ENCODE measurements at places on chromosomes 7 and 10. TPM values are rescaled to one million over a fixed set of nuclear protein-coding genes. Genes with fewer than 3 reads are reported as not detected.

- H3K4me3 ChIP-seq, result no peak overlapping the region
- H3K27ac ChIP-seq, result no peak overlapping the region
- DNase-seq, result no peak
- peaks cover 10% of the 10 kb centered on the region for H3K4me1 ChIP-seq
- no peaks in the 10 kb centered on the region for H3K36me3 ChIP-seq
Observed at GRCh38 chr7:50368366-50368765, 63.9 kb downstream of the IKZF1 start.

- no peak overlapping the region for H3K4me3 ChIP-seq
- H3K27ac ChIP-seq, result no peak overlapping the region
- H3K27me3 ChIP-seq, result no peaks in the 10 kb centered on the region
- H3K4me1 ChIP-seq, result no peaks in the 10 kb centered on the region
- DNase-seq, result no peak
Observed at GRCh38 chr10:28963539-28964221, 286.4 kb downstream of the BAMBI start.

DNA sequence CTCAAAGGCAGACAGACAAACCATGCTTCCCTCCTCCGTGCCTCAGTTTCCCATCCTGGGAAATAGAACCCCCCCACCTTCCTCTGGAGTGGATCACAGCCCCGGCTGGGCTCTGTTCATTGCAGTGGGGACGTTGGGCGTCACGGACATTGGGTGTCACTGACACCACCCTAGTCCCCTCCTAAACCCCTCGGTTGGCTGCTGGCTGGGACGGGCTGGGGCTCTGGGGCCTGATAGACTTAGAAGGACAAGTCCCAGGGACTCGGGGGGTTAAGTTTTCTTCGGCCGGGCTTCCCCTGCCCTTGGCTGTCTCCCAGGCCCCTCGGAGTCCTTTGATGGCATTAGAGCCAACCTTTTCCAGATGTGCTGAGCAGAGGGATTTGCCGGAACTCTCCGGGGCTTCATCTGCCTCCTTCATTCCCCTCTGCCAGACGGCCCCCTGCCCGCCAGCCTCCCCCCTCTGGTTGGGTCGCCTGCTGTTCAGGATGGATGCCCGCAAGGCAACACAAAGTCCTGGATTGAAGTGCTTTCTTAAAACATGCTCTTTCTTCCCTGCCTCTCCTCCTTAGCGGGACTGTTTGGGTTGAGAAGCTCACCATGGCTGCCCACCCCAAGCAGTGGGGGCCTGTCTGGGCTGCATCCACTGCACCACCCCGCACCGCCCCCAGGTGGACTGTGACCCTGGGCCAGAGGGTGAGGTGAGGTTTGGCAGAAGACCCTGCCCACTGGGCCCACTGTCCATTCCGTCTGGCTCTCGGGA is 73.0 kb downstream of the COL26A1 start:
- H3K27ac ChIP-seq, result no peak overlapping the region
- H3K36me3 ChIP-seq, result no peaks in the 10 kb centered on the region
- H3K27me3 ChIP-seq, result peaks cover 41% of the 10 kb centered on the region
- no peak for DNase-seq
- H3K4me3 ChIP-seq, result no peak overlapping the region
- no peaks in the 10 kb centered on the region for H3K4me1 ChIP-seq

- H3K4me1 ChIP-seq, result peaks cover 38% of the 10 kb centered on the region
- H3K27me3 ChIP-seq, result no peaks in the 10 kb centered on the region
- no peaks in the 10 kb centered on the region for H3K36me3 ChIP-seq
- H3K4me3 ChIP-seq, result peak overlapping the region; percentile 86
Observed at GRCh38 chr7:135510592-135511183, 786 bp upstream of the CNOT4 start.

DNA sequence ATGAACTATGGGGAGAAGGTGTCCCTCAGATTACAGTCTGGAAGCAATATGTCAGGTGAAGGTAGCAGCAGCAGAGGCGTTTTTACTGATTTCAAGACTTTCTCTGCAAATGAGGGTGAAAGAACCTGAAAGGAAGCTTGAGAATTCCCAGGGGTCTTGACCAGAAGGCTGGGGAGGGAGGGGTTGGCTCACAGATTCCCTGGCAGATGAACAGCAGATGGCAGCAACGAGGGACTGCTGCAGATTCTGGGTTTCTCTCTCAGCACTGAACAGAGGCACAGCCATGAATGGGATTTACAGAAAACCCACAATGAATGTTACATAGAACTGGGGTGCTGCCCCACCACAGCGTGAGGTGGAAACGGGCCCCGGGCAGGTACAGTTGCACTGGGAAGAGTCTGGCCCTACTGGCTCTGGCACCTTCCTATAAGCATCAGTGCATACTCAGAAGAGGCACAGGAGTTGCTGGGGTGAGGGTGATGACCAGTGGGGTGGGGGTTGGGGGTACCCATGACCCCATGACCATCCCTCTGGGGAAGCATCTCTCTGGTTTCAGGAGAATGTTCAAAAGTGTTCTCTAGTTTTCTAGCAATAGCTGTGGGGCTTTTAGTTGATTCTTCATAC is 317.8 kb downstream of the SH2D4B start:
- no peak overlapping the region for H3K4me3 ChIP-seq
- DNase-seq, result peak; percentile 3

GRCh38 chr7:3025616-3026015 is 18.1 kb downstream of the CARD11 start:
- no peaks in the 10 kb centered on the region for H3K4me1 ChIP-seq
- no peaks in the 10 kb centered on the region for H3K36me3 ChIP-seq
- no peak for DNase-seq
- no peaks in the 10 kb centered on the region for H3K27me3 ChIP-seq
- H3K27ac ChIP-seq, result no peak overlapping the region

DNA sequence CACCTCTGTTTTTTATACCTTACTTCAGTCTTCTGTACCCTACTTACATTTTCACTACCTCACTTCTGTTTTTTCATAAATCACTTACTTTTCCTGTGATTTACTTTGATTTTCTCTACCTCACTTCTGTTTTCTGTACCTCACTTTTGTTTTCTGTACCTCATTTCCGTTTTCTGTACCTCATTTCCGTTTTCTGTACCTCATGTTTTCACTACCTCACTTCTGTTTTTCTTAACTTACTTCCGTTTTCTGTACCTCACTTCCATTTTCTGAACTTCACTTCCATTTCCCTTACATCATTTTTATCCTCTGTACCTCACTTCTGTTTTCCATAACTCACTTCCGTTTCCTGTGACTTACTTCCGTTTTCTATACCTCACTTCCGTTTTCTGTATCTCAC is 492.0 kb upstream of the AKR1E2 start:
- peaks cover 10% of the 10 kb centered on the region for H3K4me1 ChIP-seq
- H3K4me3 ChIP-seq, result no peak overlapping the region
- no peaks in the 10 kb centered on the region for H3K27me3 ChIP-seq
- H3K36me3 ChIP-seq, result no peaks in the 10 kb centered on the region
- DNase-seq, result no peak

DNA sequence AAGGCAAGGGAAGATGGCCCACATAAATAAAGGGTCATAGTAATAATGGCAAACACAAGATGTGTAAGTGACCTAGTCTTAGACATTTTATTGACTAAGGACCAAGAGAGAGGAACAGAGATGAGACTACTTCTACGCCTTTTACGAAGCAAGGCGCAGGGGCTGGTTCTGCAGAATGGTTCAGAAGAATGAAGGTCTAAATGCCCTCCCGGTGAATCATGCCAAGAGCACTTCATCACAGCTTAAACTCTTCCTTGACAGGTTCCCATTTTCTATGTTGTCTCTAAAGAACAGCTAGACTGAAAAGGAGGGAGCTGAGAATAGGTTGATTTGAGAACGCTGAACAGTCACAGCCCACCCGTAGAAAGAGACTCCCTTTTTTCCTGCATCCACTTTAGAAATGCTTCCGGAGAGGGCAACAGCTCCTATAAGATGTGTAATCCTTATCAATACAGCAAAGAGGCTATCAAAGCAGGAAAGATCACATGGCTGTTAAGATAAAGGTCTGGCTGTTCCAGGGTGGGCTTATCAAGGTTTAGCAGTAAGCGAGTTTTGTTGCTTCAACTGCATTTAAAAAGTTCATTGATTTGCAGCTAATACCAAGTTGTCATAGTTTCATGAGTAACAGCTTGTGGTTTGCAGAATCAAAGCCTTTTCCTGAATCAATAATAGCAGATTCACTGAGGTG is 93.4 kb upstream of the AUTS2 start:
- no peak for DNase-seq
- H3K27me3 ChIP-seq, result no peaks in the 10 kb centered on the region
- no peaks in the 10 kb centered on the region for H3K36me3 ChIP-seq
- no peaks in the 10 kb centered on the region for H3K4me1 ChIP-seq

DNA sequence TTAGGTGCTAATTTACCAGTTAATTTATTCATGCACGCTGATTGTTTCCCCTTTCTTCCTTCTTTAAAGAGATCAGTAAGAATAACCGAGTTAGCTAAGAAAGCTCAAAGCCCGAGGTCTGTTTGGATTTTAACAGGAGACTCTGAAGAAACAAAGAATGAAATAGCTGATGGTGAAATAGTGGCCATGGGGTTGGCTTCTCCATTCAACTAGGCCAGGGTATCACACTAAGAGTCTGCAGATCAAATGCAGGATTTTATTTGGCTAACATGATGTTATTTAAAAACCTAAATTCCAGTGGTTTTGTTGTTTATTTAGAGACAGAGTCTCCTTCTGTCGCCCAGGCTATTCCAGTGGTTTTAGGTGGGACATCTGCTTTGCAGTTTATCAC is 65.2 kb upstream of the SYPL1 start:
- no peak overlapping the region for H3K27ac ChIP-seq
- no peaks in the 10 kb centered on the region for H3K36me3 ChIP-seq
- H3K4me1 ChIP-seq, result peaks cover 30% of the 10 kb centered on the region
- no peak for DNase-seq
- no peak overlapping the region for H3K4me3 ChIP-seq
- H3K27me3 ChIP-seq, result peaks cover 10% of the 10 kb centered on the region

DNA sequence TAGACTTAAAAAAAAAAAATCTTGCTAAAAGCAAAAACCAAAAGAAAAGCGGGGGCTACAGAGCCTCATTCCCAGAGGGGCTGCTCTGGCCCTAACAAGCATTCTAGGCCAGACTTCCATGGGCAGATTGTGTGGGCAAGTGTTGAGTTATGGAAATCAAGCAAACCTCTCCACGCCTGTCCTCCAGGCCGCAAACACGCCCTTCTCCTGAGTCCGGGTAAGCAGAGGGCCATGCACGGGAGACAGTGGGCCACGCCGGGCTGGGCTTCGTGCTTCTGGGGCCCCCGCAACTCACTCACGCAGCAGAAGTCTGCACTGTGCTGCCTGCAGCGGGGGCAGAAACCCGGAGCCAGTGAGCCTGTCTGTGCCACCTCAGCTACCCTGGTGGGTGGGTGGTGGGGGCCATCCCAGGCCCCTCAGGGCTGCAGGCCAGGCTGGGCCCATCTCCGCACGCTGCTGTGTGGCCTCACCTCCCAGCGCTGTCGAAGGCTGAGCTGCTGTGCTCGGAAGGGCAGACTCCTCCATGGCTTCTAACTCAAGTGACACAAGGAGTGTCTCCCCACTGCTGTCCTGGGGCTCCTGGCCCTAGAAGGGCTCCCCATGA is 125.6 kb downstream of the FAM53B start:
- no peak overlapping the region for H3K4me3 ChIP-seq
- H3K4me1 ChIP-seq, result peaks cover 22% of the 10 kb centered on the region
- H3K27me3 ChIP-seq, result no peaks in the 10 kb centered on the region
- no peak overlapping the region for H3K27ac ChIP-seq

DNA sequence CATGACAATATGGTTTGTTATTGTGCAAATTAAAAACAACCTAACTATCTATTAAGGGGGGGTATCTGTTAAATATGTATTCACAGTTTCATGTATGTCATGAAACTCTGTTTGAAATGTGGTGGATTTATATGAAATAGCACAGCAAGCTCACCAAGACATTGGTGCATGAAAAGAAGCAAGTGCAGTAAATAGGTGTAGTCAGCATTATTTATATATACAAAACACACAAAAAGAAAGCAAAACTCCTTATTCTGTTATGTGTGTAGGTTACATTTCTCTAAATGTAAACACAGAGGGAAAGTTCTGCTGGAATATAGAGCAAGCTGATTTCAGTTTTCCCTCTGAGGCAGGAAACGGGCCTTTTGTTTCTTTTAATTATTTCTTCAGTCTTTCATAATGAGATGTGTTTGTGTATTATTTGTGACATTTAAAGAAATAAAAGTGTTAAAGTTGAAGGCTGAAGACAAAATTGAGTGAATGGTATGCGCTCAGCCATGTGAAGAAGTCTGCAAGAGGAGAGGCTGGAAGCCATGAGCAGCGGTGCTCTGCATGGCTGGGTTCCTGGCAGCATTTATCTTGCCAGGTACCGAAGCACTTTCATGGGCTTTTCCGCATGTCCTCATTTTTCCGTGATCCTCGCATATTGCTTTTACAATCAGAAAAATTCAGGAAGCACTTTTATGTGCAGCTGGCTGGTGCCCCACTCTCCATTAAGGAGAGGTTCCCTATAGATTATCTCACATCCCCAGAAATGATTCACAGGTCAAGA is 38.5 kb downstream of the GRID1 start:
- H3K27me3 ChIP-seq, result peaks cover 4% of the 10 kb centered on the region
- H3K36me3 ChIP-seq, result no peaks in the 10 kb centered on the region
- no peaks in the 10 kb centered on the region for H3K4me1 ChIP-seq
- DNase-seq, result no peak

Gene POLR2J2
- total RNA-seq, result 3.4 TPM

Gene CABCOCO1
- not detected for total RNA-seq

Gene CYP2C8
- total RNA-seq, result not detected

All from heart right ventricle (tissue), 16 donors.